Neural progenitor cell (in vitro differentiated cells): ENCODE measurements at places on chromosomes 3 and 15.

DNA sequence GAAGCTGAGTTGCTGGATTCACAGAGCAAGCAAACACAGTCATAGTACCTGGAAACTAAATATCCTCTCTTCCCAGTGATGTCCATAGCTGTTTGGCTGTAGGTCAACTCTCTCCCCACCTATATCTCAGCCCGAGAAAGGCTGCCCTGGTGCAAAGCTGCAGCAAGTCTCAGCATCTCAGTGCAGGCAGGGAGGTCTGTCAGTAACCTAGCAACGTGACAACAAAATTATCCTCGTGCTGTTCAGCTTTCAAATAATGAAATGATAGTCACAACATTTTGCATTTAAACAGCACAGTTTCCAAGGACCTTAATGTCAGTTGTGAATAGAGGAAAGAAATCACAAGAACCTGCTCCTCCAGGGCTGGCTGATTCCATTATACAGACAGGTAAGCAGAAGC, 83.6 kb downstream of the CHST2 start:
- no peaks in the 10 kb centered on the region for H3K36me3 ChIP-seq
- no peak for DNase-seq
- H3K4me1 ChIP-seq: peaks cover 38% of the 10 kb centered on the region
- H3K4me3 ChIP-seq: no peak overlapping the region

- H3K27ac ChIP-seq: no peak overlapping the region
- DNase-seq: no peak
- H3K4me1 ChIP-seq: no peaks in the 10 kb centered on the region
- H3K36me3 ChIP-seq: no peaks in the 10 kb centered on the region
- no peaks in the 10 kb centered on the region for H3K27me3 ChIP-seq
- no peak overlapping the region for H3K4me3 ChIP-seq
These were observed 290.3 kb upstream of the ONECUT1 start for GRCh38 chr15:53080484-53080883.

- peaks cover 17% of the 10 kb centered on the region for H3K4me1 ChIP-seq
- no peak for DNase-seq
- H3K27ac ChIP-seq: no peak overlapping the region
- no peaks in the 10 kb centered on the region for H3K36me3 ChIP-seq
- no peak overlapping the region for H3K4me3 ChIP-seq
These were observed 43.8 kb upstream of the FBXL22 start for GRCh38 chr15:63553388-63553791.

DNA sequence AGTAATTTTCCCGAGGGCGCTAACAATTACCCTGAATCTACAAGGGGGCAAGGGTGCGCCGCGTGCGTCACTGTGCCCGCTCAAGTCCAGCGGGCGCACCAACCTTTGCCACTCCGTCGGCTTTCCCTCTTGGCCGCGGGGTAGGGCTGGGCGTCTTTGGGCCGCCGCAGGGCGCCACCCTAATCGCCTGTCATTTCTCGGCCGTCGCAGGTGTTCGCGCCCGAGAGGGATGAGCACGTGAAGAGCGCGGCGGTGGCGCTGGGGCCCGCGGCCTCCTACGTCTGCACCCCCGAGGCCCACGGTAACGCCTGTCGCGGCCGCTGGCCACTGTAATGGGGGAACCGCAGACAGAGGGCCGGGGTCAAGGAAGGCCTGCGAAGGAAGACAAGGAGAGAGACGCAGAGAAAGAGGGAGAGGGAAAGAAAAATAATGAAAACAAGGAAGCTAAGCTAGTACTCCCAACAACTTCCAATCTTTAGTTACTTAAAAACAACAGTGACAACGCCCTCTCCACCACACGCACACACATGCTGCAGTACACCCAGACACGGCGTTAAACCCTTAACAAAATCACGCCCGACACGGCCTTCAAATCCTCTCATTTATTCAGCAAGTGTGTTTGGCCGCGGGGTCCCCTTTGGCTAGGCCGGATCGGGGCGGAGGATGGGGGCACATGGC, 3.8 kb downstream of the SKOR1 start:
- H3K4me3 ChIP-seq: peak overlapping the region; percentile 39
- H3K36me3 ChIP-seq: no peaks in the 10 kb centered on the region
- peak; percentile 56 for DNase-seq
- peaks cover 100% of the 10 kb centered on the region for H3K27me3 ChIP-seq
- H3K4me1 ChIP-seq: peaks cover 54% of the 10 kb centered on the region

DNA sequence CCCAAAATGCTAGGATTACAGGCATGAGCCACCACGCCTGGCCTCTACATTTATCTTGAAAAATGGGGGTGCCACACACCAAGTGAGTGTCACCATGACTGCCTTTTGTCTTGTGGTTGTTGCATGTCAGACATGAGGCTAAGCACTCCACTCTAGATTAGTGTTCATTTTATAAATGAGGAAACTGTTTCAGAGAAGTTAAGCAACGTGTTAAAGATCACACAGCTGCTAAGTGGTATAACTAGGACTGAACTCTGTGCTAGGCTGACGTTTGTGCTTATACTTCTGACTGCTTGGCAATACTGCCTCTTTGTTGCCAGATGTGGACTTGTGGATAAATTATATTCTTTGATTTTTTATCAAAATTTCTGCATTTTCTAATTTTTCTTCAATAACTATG, 50.8 kb upstream of the SMAD6 start:
- H3K4me3 ChIP-seq: no peak overlapping the region
- no peak for DNase-seq
- no peaks in the 10 kb centered on the region for H3K36me3 ChIP-seq
- H3K27ac ChIP-seq: no peak overlapping the region
- peaks cover 53% of the 10 kb centered on the region for H3K4me1 ChIP-seq

GRCh38 chr3:40585381-40586016, 60.7 kb downstream of the ZNF621 start:
- H3K27me3 ChIP-seq: no peaks in the 10 kb centered on the region
- no peak overlapping the region for H3K4me3 ChIP-seq
- H3K36me3 ChIP-seq: no peaks in the 10 kb centered on the region
- DNase-seq: peak; percentile 13
- H3K27ac ChIP-seq: no peak overlapping the region
- peaks cover 21% of the 10 kb centered on the region for H3K4me1 ChIP-seq

DNA sequence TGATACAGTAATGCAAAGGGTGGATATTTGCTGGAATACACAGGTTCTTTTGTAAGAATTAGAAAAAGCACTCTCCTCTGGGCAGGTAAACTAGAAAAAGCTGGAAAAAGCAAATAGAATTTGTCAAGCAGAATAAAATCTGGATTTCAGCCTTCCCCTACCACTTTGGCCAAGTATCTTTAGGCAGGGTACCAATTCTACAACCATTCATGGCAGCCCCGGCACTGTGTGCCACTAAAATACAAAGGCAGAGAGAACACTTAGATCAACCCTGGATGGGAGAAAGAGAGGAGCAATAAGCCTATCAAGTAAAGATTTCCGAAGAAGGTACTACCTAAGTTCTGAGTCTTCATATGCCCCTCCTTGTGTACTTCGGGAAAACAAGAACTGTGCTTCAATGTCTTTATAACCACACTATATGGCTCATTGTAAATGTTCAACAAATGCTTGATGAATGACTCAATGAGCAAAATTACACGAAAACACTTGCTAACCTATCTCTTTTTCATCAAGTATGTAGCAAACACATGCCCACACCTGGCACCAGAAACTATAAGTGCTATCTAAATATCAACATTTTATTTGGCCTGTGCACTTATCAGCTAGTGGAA, 20.8 kb downstream of the STAG1 start:
- H3K36me3 ChIP-seq: no peaks in the 10 kb centered on the region
- no peak overlapping the region for H3K4me3 ChIP-seq
- no peaks in the 10 kb centered on the region for H3K27me3 ChIP-seq
- no peak for DNase-seq

- H3K4me3 ChIP-seq: no peak overlapping the region
- H3K27ac ChIP-seq: no peak overlapping the region
- no peaks in the 10 kb centered on the region for H3K4me1 ChIP-seq
- DNase-seq: no peak
- no peaks in the 10 kb centered on the region for H3K36me3 ChIP-seq
These were observed 75.4 kb downstream of the C3orf85 start for GRCh38 chr3:109211941-109212340.

- H3K27me3 ChIP-seq: no peaks in the 10 kb centered on the region
- H3K27ac ChIP-seq: no peak overlapping the region
- no peaks in the 10 kb centered on the region for H3K36me3 ChIP-seq
- no peak for DNase-seq
- peaks cover 10% of the 10 kb centered on the region for H3K4me1 ChIP-seq
- H3K4me3 ChIP-seq: no peak overlapping the region
These were observed 86.3 kb downstream of the PPCDC start for GRCh38 chr15:75109736-75110130.

DNA sequence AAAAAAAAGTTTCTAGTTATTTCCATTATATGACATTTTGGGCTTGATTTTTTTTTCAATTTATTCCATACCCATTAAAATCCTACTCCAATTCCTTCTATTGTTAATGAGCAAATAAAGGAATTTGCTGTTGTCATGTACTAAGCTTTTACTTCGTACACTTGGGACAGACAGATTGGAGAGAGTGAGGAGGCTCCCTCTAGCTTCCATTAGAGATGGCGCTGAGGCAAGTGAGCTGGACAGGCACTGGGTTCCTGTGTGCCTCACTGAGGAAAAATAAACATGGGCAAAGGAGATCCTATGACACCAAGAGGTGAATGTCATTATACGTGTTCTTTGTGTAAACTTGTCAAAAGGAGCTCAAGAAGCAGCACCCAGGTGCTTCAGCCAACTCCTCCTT, 441.1 kb upstream of the MDFIC2 start:
- peak; percentile 32 for DNase-seq
- H3K36me3 ChIP-seq: no peaks in the 10 kb centered on the region
- peaks cover 4% of the 10 kb centered on the region for H3K4me1 ChIP-seq
- H3K27ac ChIP-seq: no peak overlapping the region

DNA sequence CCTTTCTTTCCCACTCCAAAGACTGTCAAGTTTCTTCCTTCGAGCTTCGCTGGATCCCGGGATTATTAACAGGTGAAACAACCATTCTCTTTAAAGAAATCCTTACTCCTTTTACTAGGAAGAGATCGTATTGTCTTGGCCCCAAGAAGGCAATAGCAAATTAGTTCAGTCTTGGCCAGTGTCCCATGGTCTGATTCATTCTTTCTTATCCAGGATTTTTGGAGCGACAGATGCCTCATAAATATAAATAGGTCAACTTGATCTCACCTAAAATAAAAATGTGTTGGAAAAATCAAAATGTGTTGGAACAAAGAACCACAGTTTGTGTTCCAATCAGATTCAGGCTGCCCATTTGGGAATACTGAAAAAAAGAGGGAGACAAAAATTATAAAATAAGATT, 140.1 kb upstream of the TMEM108 start:
- no peak for DNase-seq
- H3K36me3 ChIP-seq: no peaks in the 10 kb centered on the region
- H3K4me1 ChIP-seq: no peaks in the 10 kb centered on the region
- H3K27me3 ChIP-seq: no peaks in the 10 kb centered on the region
- H3K27ac ChIP-seq: no peak overlapping the region
- no peak overlapping the region for H3K4me3 ChIP-seq

GRCh38 chr3:72015463-72015862, 230.5 kb upstream of the PROK2 start:
- H3K36me3 ChIP-seq: no peaks in the 10 kb centered on the region
- DNase-seq: no peak
- no peaks in the 10 kb centered on the region for H3K4me1 ChIP-seq
- H3K4me3 ChIP-seq: no peak overlapping the region
- no peaks in the 10 kb centered on the region for H3K27me3 ChIP-seq

GRCh38 chr15:65339416-65339815, 34.9 kb downstream of the RNU5B-1 start:
- peaks cover 52% of the 10 kb centered on the region for H3K4me1 ChIP-seq
- DNase-seq: no peak
- no peaks in the 10 kb centered on the region for H3K36me3 ChIP-seq
- no peak overlapping the region for H3K27ac ChIP-seq

DNA sequence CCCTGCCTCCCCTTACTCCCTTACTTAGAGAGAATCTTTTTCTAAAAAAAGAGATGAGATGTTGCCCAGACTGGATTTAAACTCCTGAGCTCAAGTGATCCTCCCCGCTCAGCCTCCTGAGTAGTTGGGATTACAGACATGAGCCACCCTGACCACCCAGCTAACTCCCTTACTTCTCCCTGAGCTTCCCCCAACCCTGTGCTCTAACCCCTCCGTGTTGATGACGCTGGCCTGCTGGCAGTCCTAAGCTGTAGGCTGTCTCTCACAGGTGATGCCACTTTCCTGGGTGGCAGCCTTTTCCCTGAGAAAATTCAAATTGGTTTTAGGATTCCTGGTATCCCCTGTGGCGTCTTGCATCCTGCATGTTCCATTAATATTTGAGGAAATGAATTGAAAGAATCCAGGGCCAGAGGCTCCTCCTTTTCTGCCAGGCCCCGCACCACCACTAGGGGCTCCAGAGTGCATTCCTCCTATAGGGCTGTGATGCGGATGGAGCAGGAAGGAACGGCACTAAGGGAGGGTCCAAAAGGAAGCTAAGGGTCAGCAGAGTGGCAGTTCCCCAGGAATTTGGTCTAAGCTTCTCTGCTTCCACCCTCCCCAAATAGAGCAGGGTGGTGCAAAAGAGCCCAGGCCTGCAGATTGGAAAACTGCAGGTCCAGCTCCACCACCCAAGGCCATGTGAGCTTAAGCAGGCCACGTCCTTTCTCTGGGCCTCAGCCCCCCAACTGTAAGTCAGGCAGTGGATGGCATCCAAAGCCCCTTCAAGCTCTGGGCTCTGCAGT, 101.1 kb downstream of the DAPK2 start:
- no peak overlapping the region for H3K4me3 ChIP-seq
- H3K27me3 ChIP-seq: no peaks in the 10 kb centered on the region
- no peaks in the 10 kb centered on the region for H3K36me3 ChIP-seq
- peak; percentile 81 for DNase-seq
- H3K27ac ChIP-seq: no peak overlapping the region

- H3K36me3 ChIP-seq: no peaks in the 10 kb centered on the region
- no peaks in the 10 kb centered on the region for H3K4me1 ChIP-seq
- no peak for DNase-seq
These were observed 194.6 kb downstream of the ADAMTSL3 start for GRCh38 chr15:83848315-83849050.

DNA sequence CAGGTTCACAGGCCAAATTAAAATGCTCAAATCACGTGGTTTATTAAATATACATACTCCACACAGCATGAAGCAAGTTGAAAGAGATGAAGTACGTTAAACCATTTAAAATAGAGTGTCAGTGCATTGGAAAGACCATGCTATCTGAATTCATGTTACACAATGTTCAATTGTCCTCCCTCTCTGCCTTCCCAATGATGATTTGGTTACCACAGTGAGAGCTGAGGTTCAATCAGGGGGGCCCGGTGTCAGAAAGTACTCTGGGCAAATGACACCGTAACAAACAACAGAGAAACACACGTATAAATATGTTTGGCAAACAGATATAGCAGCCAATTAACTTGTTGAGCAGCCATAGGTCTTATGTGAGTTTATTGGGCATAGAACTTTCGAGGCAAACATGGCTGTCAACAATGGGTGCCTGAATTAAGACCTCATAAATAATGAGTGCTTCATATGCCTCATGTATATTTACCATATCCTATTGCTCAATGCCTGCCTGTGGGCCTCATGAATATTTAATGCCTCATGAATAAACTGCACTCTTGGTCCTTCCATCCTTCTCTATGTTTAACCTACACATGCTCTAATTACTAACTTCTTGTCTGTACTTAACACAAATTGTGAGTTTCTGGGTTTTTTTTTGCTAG, 641.5 kb downstream of the PLOD2 start:
- DNase-seq: no peak
- H3K27ac ChIP-seq: no peak overlapping the region
- H3K36me3 ChIP-seq: no peaks in the 10 kb centered on the region
- no peaks in the 10 kb centered on the region for H3K4me1 ChIP-seq
- H3K4me3 ChIP-seq: no peak overlapping the region
- H3K27me3 ChIP-seq: no peaks in the 10 kb centered on the region
